ENCODE measurements at places on chromosomes 4 and X.

DNA sequence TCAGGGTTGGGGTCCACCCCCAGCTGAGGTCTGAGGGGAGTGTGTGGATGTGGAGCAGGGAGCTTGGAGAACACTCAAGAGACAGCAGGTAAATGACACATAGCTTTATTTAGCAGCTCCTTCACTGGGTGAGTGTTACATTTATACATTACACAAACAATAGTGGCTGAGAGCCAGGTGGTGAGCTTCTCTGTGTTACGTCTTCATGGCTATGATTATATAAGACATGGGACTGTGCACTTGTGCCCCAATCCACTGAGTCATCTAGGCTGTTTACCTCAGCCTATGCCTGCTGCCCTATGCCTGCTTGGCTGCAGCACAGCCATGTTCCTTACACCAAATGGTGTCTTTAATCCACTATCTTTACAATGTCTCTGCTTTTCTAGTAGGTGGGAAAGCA lies 459.6 kb downstream of the AFF2 start:
- DNase-seq, result no peak

DNA sequence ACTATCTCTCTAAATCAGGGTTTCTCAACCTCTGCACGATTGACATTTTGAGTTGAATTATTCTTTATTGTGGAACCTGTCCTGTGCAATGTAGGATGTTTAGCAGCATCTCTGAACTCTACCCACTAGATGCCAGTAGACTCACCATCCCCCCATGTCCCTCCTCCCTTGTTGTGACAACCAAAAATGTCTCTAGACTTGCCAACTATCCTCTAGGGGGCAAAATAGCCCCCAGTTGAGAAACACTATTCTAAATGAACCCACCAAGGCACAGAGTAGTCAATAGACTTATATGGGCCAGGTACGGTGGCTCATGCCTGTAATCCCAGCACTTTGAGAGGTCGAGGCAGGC lies 49.1 kb upstream of the GAB1 start:
- DNase-seq, result no peak

DNA sequence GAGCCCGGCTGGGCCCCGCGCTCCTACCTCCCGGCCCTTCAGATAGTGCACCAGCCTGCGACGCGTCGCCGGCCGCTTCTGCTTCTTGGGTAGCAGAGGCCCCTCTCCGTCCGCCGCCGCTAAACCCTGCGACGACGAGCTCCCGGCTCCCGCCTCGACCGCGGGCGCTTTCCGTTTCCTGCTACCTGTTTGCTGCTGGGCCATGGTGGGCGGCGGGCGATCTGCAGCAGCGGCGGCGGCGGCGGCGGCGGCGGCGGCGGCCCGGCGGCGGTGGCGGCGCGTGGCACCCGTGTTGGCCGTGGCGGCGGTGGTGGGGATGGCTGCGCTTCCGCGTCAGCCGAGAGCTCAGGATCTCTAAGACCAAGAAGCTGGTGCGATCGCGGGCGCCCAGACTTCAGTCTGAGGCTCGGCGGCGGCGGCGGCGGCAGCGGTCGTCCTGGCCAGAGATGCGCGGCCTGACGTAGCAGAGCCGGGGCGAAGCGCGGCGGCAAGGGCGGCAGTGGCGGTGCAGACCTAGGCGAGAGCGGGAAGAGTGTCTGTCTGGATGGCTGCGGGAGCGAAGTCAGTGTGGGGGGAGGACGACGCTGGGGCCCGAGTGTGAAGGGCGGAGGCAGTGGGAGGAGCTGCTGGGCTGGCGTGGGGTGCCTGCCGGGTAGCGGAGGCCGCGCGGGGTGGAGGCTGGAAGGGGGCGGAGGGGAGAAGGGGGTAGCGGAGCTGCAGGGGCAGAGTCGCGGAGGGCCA lies at the start of gene DCAF12L2:
DCAF12L2 (minus strand) TSS at position 569 of the 741 bp plus-strand sequence; CDS start at position 204, 365 bp downstream.
- DNase-seq, result peak; percentile 20

GRCh38 chr4:167282171-167282864 lies 48.0 kb upstream of the SPOCK3 start:
- DNase-seq, result no peak

- no peak for DNase-seq
Observed at GRCh38 chr4:170656506-170656905, 566.8 kb upstream of the AADAT start.

- no peak for DNase-seq
Observed at GRCh38 chrX:123350226-123350625, 166.1 kb downstream of the GRIA3 start.

GRCh38 chr4:142156256-142156655 lies 519.9 kb downstream of the IL15 start:
- peak; percentile 0 for DNase-seq

GRCh38 chr4:616091-616490 lies 9.3 kb upstream of the PDE6B start:
- DNase-seq, result no peak

DNA sequence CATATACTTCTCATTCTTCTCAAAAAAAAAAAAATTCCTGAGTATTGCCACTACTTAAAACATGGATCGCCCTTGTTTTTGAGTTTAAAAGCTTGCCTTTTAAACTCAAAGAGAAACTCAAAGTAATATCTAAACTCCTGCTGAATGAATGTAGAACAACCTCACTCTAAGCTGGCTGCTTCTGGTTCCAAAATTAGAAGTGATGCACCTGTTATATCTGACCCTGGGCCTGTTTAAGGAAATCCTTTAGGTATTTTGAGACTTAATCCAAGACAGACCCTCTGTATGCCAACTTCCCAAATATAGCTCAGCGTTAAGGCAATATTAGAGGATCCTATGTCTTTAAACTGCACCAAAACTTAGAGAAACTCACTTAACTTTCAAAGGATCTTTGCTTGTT lies 1.8 kb upstream of the OTUD4 start:
- no peak for DNase-seq

GRCh38 chr4:55079451-55080173 lies 45.8 kb downstream of the KDR start:
- DNase-seq, result no peak

- DNase-seq, result no peak
Observed at GRCh38 chrX:131812847-131813825, 210.0 kb upstream of the STK26 start.

DNA sequence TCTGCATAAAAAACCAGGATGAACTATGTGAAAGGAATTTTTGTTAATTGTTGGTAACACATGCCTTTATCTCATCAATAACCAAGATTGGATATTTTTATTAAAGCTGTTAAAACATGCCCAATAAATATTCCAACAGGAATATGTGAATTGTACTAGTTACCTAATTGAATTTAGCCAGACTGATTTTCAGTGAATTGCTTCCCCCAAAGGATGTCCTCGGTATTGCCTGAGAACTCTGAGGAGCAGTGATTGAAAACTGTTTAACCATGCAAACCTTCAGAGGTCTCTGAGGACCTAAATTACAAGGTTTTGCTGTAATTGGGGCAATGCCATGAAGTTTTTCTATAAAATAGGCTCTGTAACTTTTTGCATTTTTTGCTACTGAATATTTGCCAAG lies 66.6 kb downstream of the BLTP1 start:
- DNase-seq, result peak; percentile 20

- peak; percentile 50 for DNase-seq
Observed at GRCh38 chr4:7761720-7762119, 177.9 kb downstream of the AFAP1 start.

DNA sequence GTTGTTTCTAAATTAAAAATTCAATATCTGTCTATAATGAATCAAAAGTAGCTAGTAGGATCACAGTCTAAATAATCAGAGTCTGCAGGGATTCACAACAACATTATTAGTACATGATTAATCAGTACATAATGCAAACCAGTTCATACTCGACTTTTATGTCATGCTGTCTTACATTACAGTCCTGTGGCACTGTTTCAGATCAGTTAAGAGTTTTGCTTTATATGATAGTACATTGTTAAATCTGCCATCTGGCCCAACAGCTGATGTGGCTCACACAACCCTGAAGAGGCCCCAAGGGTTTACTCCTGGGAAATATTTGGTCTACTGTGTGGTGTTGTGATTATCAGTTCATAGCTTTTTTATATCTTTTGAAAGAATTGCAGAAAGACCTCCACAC lies 247.1 kb upstream of the ETNPPL start:
- DNase-seq, result peak; percentile 86

GRCh38 chr4:158484173-158484885 lies 37.4 kb upstream of the RXFP1 start:
- DNase-seq, result no peak

DNA sequence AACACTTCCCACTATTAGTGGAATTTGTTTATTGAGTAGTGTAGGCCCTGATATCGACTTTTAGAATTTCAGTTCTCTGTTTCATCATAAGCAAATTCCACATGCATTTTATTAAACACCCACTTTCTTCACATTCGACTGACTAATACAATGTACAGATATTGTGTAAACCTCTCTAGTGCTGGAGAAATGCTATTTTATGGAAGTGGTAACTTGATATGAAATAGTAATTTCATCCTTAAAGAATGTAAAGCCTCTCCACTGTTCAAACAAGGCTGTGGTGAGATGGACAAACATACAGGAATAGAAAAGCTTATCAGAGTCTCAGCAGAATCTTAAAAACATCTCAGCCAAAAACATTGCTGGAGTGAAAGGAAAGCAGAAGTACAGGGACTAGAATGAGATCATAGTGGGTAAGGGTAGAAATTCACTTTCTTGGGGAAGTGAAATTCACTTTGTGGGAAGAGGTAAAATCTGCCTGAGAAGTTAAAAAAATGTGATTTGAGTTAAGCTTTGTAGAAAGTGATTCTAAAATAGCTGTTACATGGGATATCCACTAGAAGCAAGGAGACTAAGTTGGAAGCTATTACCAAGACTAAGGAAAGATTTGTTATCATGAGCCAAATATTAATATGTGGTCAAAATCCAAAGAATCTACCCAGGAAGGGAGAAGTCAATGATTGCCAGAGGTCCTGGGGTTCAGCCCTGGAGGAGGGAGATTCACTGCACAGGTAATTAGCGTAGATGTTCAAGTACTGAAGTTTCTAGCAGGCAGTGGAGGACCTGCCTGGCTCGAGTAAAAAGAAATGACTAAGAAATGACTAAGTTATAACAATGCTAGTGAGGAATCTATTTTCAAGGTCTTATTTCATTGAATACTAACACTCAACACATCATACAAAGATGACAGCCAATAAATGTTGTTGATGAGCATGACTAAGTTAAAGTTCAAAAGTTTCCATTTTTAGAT lies 398.3 kb upstream of the FAM47C start:
- no peak for DNase-seq

GRCh38 chr4:113756005-113756410 lies 5.5 kb downstream of the CAMK2D start:
- no peak for DNase-seq

GRCh38 chrX:109390556-109390955 lies 91.3 kb downstream of the GUCY2F start:
- no peak for DNase-seq

GRCh38 chrX:68934421-68934820 lies 105.6 kb downstream of the EFNB1 start:
- DNase-seq, result no peak

GRCh38 chr4:8602686-8603430 lies 10.3 kb downstream of the CPZ start:
- no peak for DNase-seq

GRCh38 chr4:76702440-76703122 lies 195.4 kb downstream of the SOWAHB start:
- peak; percentile 44 for DNase-seq

- DNase-seq, result peak; percentile 80
Observed at GRCh38 chrX:22193851-22194659, 78.7 kb upstream of the CBLL2 start.

DNA sequence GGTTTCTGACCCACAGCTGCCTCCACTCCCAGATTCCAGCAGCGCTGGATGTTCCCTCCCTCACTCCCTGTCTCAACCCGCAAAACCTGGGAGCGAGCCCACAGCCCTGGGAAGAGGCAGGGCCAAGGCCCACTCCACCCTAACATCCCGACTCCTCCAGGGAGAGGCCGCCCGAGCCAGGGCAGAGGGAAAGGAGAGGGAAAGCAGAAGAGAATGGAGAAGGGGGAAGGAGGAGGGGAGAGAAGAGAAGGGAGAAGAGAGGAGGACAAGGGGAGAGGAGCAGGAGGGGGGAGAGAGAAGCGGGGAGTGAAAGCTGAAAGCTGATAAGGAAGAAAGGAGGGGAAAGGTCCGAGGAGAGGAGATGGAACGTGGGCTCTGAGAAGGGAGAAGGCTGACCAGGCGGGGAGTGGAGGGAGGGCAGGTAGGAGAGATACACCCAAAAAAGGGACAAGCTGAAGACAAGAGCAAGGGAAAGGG lies 120.2 kb upstream of the PJA1 start:
- no peak for DNase-seq

- DNase-seq, result no peak
Observed at GRCh38 chr4:151745481-151746231, 15.2 kb downstream of the GATB start.

DNA sequence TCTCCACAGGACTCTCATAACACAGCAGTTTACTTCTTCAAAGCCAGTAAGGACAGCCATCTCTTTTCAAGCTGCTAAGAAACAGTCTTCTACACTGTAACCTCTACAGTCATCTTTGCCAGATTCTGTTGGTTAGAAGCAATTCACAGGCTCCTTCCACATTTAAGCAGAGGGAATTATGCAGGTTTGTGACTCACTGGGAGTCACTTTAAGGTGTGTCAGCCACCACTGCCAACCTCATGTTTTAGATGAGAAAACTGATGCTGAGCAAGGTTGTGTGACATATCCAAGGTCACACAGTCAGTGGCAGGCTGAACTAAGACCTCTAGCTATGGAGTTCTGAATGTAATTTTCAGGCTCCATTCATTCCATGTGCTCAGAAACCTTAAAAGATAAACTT lies 143.5 kb downstream of the QDPR start:
- no peak for DNase-seq

DNA sequence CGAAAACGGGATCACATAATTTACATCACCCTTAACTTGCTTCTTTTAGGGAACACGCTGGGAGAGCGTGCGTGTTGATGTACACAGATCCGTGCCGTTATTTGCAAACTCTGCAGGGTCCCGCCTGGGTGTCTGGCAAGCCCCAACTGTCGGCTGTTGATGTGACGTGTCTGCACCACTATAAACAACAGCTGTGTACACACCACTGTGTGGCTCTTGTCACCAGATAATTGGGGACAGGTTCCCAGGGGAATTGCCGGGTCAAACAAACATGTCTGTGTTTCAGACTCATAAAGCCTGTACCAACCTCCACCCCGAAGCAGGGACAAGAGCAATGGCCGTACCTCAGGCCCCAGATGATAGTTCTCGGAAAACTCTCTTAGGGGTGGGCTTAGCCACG lies 105.0 kb upstream of the AFAP1 start:
- peak; percentile 90 for DNase-seq
